ENCODE measurements at places on chromosomes 5 and 9.

GRCh38 chr5:135631391-135631790, 52.6 kb upstream of the CXCL14 start:
- no peak for DNase-seq

DNA sequence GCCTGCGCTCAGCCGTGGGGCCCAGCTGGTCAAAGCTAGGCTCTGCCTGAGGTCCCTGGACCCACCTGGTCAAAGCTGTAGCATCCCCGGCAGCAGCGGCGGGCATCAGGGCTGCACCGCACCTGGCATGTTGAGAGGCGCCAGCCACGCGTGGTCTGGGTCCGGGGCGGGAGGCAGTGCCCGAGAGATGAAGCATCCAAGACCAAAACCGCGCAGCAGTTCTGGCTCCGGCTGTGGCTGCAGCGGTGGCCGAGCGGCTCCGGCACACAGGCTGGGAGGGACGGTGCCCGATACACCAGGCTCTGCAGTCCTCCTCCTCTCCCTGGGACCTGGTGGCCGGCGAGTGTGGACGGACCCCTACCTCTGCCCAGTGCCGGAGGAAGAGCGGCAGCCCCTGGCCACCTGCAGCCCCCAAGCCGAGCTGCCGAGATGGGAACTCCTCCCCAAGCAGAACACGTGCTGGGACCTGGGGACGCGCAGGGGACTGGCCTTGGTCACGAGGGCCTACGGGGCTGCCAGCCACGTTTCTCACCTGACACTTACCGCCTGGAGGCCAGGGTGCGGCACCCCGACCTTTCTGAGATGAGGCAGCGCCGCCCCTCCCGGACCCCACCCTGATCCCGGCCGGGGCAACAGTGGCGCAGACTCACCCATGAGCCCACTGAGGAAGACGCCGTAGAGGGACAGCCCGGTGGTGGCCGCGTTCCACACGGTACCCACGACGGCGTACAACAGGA, 33.0 kb downstream of the SLC9A3 start:
- no peak for DNase-seq

DNA sequence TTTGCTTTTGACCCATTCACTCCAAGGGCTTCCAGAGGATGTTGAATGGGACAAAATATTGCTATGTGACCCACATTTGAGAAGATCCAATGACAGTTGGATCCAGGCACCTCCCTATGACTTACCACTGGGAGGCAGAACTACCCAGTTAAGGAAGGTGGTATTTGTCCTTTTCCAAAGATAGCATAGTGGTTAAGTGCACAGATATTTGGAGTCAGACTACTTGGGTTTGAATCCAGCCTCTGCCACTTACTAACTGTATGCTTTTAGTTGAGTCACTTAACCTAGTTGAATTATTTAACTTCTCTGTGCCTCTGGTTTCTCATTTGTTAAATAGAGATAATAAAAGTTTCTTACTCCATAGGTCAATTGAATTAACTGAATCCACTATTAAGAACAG, 74.5 kb upstream of the PALM2AKAP2 start:
- DNase-seq, result no peak

- DNase-seq, result no peak
Observed at GRCh38 chr5:148909040-148909439, 82.6 kb downstream of the ADRB2 start.

DNA sequence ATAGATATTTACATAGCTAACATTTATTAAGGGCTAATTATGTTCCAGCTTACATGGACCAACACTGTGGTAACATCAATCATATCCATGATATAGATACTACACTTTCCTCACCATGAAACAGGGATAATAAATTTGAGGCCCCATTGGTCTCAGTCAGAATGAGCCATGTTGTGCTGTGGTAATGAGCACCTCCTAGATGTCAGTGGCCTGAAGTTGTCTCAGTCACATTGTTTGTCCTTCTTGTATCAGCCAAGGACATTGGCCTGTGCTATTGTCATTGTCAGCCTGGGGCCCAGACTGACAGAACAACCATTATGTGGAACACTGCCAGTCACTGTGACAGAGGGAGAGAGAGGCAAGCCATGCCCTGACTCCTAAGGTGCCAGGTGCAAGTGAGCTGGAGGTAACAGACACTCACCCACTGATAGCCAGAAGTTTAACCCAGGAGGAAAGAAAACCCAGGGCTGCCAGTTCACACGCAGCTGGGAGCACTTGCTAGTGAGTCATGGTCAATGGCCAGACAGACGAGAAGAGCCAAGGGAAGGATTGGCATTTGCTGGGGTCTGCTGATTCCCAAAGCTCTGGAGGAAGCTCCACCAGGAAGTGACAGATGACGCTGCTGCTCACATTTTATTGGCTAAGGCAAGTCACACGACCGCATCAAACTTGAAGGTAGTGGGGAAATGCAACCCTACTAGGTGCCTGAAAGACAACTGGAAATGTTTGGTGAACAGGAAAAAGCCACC, 224.2 kb downstream of the MELK start:
- DNase-seq, result no peak

DNA sequence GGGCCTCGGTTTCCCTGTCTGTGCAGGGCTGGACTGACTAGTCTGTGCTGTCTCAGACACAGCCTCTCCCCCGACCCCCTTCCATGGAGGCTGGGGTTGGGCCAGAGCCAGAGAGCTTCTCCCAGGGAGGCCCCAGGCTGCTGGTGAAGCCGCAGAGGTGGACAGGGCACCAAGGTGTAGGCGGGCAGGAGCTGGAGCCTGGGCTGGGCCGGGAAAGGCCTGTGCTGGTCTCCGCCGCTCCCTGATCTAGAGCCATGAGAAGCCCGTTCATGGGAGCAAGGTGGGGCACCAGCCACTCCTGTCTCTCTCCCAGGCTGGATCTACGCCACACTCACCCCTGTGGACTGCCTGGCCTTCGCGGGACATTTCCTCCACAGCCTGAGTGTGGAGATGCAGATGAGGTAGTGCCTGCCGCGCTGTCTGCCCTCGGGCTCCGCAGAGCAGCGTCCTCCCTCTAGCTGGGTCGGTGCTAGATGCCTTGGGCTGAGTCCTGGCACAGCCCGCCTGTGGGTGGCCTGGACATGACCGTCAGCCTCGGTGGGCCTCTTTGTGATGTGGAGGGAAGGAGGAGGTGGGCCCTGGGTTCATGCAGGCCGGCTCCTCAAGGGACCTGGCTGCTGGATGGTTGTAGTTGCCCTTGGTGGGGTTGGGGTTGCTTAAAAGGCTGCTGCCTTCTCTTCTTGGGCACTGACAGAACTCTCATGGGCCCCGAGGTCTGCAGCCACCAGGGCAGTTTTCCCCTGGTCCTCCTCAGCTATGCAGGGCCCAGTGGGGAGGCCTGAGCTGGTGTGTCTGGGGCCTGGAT, 79.4 kb downstream of the PHF2 start:
- DNase-seq, result no peak

DNA sequence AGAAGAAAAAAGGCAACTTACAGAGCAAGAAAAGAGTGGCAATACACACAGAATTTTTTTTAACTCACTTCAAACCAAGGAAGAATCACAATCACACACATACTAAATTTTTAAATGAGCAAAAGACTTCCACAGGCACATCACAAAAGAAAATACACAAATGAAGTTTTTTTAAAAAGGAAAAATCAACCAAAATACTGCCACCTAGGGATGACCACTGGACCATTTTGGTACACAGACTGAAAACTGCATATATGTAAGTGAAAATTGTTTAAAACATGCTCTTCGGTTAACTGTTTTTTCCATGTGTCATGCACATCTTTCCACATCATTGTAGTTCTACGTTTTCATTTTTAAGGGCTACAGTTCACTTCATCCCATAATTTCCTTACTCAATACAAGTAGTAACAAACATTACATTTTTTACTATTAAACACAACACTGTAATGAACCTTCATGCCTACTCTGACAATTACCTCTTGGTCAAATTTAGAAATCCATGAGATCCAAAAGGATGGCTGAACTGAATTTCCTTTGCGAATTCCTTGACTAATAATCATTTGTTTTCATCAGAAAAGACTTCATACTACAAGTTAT, 79.0 kb downstream of the FBXW11 start:
- DNase-seq, result no peak

GRCh38 chr9:114058688-114059046, 19.4 kb downstream of the AMBP start:
- DNase-seq, result no peak

DNA sequence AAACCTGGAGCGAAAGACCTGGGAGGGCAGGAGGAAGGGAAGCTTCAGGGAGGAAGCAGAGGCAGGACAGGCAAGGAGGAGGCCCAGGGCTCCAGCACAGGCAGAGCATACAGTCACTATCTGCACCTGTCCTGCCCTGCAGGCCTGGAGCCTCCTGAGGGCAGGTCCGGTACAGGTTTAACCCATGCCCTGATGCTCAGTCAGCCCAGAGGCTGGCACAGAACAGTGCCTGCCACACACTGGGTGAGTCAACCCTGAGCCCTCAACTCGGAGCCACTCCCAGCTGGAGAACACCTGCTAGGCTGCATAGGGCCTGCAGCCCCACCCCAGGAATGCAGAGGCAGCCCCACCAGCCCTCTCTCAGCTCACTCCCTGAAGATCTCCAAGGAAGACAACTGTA, 161.5 kb upstream of the PHYKPL start:
- no peak for DNase-seq

DNA sequence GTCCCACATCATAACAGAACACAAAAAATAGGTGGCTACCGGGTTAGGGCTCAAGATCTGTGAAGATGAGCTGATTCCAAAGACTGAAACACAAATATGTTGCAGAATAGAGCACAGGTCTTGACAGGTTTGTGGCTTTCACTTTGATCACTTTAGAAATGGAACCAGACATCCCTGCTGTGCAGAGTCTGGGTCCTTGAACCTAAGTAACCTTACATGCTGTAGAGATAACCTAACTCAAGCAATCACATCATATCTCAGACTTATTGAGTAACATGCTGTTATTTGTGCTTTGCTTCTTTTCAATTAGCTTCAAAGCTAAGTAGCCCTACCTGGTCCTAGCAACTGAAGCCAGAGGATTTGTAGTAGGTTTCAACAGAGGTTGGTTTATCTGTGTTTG, 24.3 kb downstream of the FBXW2 start:
- no peak for DNase-seq

DNA sequence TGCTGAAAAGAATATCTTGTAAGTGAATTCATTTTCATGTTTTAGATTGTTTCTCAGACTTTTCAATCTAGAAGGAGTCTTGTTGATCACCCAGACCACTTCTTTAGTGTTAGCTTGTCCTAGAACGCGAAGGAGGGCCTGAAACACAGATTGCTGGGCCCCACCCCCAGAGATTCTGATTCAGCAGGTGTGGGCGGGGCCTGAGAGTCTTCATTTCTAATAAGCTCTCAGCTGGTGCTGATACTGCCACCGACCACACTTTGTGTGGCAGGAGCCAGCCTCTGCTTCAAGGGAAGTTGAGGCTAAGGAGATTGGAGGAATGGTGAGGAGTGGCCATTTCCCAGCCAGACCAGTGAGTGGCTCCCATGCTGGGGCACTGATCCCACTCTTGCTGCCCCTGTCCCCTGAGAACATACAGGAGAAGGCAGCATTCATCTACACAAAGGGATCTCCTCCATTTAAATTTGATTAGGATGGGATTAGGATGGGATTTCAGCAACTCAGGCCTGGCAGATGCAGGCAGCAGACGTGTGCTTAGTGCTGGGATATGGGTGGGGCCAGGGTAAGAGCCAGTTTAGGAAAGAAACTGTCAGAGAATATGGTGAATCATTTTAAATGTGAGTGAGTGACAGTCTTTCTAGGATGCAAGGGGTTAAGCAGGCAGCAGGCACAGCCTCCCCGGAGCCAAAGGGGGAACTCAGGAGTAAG, 35.9 kb downstream of the ZNF618 start:
- DNase-seq, result no peak

- DNase-seq, result no peak
Observed at GRCh38 chr5:159928122-159928909, 12.0 kb downstream of the ADRA1B start.

DNA sequence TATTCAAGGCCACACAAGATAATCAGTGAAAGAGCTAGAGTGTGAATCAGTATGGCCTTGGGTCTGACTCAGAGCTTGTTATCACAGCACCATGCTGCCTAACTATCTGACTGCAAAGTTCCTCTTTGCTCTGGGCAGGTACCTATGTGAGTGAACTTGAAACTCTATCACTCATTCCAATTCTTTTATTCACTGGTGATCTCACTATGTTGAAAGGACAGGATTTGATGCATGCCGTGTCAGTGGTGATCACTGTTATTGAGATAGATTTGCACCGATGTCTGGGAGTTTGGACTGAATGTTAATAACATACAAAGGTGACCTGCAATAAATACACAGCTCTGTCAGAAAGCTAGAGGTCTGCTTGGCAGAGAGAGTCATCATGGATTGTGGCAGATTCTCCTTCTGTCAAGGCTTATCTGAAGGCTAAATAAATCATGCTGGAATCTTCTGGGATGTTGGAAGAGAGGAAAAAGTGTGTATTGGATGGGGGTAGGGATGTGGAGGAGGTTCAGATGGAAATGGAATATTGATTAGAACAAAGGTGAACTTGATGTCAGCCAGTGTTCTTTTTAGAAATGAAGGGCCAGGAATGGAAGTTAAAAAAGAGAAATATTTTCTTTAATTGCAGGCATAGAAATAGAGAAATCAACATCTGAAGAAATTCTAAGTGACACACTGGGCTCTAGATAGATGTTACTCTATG, 91.8 kb upstream of the TNC start:
- no peak for DNase-seq

DNA sequence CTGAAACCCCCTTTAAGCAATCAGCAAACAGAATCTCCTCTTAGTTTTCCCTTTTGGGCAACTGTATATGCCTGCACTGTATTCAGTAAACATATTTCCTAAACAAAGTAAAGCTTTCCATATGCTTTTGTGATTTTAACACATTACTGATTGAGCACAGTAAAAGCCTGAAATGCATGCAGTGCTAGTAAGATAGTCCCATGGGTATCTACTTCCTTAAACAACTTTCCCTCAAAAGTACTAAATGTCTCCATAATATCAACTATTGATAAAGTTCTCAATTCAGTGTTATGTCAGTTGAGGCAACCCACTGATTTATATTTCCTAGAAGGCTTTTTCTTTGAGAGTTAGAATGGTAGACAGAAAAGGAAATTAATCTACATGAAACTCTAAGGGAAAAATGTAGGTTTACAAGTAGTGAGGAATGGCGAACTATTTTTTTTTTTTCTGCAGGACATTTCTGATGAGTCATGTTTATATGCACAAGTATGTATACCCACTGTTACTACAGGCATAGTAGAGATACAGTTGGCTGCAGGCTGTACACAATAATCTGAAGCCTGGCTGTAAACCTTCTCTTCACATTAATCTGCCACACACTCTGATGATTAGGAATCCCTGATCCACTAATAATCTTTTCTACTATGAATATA, 31.2 kb upstream of the CEP120 start:
- no peak for DNase-seq

Measured in stimulated activated CD8-positive, alpha-beta memory T cell treated with anti-CD3 and anti-CD28 coated beads, Interleukin-15, amount 100 ng/mL, for 48 hours (primary cell).